ENCODE measurements at places on chromosomes 6 and 20.

DNA sequence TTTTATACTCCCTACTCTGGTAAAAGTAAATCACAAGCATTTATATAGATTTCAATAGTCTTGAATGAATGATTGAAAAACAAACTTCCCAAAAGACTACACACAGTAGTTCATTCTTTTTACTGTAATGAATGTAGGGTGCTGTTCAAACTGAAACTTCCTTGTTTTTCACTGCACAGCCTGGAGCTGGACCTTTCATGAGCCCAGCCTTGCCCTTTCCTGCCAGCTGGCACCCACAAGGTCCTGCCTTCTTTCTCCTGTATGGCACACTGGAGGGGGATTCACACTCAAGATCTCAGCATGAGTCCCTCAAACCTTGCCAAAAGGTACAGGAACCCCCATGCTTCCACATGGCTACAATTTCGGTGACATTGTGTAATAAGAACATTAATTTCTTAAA, 50.9 kb downstream of the COL12A1 start:
- no peak for DNase-seq

- DNase-seq, result no peak
Observed at GRCh38 chr6:117393045-117393444, 32.7 kb downstream of the ROS1 start.

DNA sequence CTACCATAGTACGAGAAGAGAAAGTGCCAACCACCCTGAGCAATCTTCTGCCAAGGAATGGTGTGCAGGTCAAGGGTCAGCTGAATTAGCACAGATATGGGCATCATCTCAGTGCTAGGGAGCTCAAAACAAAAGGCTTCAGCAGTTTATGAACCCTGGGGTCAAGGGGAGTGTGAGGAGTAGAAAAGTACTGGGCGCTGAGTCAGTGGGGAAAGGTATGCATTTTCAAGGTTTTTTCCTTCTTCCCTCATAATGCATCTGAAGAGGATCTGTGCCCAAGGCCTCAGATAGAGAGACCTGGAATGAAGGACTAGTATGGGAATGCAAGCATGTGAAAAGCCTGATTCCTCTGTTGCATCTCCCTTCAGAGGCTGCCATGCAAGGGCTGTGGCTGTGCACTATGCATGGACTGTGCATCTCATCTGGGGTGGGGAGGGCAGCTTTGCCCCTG, 81.7 kb downstream of the PERP start:
- no peak for DNase-seq

GRCh38 chr6:9499709-9500108, 915.2 kb downstream of the TFAP2A start:
- no peak for DNase-seq

- no peak for DNase-seq
Observed at GRCh38 chr6:110181131-110182030, 1.2 kb downstream of the CDC40 start.

- DNase-seq, result no peak
Observed at GRCh38 chr6:42010909-42011308, 39.4 kb upstream of the TAF8 start.

DNA sequence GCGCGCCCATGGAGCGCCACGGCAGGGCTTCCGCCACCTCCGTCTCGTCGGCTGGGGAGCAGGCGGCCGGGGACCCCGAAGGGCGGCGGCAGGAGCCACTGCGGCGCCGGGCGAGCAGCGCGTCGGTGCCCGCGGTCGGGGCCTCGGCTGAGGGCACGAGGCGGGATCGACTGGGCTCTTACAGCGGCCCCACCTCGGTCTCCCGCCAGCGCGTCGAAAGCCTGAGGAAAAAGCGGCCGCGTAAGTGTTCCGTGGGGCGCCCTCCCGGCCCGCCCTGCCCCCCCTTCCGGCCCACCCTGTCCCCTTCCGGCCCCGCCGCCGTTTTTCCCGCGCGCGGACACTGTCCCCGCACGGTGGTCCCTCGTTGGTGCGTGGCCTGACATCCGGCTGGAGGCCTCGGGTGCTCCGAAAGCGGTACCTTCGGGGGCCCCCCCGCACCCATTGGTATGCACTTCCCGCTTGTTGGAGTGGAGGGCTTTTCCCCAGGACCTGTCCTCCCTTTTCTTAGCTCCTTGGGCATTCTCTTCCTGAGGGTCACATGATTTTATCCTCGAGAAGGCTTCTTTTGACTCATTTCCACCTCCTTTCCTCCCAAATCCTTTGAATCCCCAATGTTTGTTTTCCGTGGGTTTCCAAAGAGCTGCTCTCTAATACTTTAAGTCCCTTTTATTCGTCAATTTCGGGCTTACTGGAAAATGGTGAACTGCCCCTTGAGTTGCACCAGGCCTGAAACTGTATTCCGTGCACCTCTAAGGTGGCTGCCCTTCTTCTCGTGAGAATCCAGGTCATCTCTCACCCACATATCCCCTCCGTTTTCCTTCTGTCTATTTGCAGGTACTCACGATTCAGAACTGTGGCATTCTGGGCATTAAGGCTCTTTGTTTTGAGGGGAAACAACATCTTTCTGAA, 556 bp downstream of the PANK2 start:
- peak; percentile 26 for DNase-seq

DNA sequence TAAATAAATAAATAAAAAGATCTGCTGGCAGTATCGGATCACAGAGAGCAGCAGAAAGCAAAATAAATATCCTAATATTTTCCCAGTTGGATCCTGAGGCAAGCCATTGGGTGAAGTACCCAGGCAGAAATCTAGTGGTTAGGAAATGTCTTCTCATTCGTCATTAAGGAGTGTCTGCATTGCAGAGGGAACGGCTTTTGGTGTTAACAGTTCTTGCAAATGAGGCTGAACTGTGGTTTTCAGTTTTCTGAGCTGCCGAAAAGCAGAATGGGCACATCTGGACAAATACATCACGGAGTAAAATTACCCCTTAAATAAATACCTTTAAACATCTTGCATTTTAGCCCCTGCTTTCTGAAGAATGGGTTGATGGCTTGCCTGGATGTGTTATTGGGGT, 82.3 kb upstream of the MPC1 start:
- DNase-seq, result no peak

- peak; percentile 81 for DNase-seq
Observed at GRCh38 chr6:148746363-148747144, at the start of gene UST. UST (plus strand) TSS chr6:148747030; CDS start chr6:148747431, 401 bp downstream.

DNA sequence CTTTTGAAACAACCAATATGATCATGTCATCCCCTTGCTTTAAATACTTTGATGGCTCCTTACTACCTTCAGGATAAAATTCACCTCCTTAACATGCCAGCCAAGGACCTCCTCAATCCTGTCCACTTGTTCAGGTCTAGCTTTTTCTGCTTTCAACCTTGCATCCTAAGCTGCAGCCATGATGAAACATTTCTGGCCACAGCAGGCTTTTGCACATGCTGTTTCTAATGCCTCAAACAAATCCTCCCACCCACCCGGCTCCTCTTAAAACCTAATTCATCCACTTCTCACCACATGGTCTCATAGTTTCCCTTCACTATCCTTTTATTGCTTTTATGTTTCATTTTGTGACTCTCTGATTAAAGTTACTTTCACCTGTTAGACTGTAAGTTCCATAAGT, 124.6 kb downstream of the MYB start:
- no peak for DNase-seq

- DNase-seq, result no peak
Observed at GRCh38 chr6:137547601-137548000, 53.4 kb upstream of the OLIG3 start.

GRCh38 chr20:51437182-51437924, 105.2 kb downstream of the NFATC2 start:
- DNase-seq, result no peak

- DNase-seq, result no peak
Observed at GRCh38 chr20:40565682-40566040, 123.4 kb downstream of the MAFB start.

GRCh38 chr6:99219788-99220187, 129.7 kb downstream of the FAXC start:
- DNase-seq, result no peak

GRCh38 chr20:23226612-23227265, 123.9 kb upstream of the NXT1 start:
- no peak for DNase-seq

- DNase-seq, result no peak
Observed at GRCh38 chr6:36361071-36361470, 24.4 kb upstream of the BNIP5 start.

GRCh38 chr6:154852687-154853086, 119.5 kb downstream of the SCAF8 start:
- no peak for DNase-seq

DNA sequence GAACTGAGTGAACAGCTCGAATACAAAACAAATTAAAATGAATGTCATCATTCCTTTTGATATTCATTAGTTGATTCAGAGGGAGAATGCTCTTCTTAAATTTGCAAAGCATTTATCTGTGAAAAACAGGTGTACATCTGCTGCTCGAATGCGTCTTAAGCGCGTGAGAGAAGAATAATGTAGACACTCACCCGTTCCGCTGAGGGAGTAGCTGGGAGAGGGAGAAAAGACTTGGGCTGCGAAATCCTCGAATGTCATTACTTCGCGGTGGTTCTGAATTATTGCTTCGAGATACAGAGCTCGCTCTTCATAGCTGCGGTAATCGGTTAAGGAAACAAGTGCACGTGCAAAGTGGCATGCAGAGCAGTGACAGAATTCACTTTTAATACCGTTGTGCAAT, 43.9 kb downstream of the INSM1 start:
- no peak for DNase-seq

GRCh38 chr6:20802596-20802995, 268.3 kb downstream of the CDKAL1 start:
- no peak for DNase-seq

DNA sequence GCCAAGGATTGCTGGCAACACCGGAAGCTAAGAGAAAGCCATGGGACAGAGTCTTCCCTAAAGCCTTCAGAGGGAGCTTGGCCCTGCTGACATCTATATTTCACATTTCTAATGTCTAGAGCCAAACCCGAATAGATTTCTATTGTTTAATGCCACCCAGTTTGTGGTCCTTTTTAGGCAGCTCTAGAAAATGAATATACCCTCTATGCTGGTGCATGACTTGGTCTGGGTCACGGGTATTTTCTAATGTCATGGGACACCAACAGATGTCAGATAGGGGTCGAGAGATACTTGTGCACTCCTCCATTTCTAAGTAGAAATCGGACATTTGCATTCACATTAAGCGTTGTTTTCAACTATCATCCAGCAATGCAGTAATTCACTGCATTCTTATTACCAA, 37.0 kb upstream of the SOX4 start:
- DNase-seq, result no peak

DNA sequence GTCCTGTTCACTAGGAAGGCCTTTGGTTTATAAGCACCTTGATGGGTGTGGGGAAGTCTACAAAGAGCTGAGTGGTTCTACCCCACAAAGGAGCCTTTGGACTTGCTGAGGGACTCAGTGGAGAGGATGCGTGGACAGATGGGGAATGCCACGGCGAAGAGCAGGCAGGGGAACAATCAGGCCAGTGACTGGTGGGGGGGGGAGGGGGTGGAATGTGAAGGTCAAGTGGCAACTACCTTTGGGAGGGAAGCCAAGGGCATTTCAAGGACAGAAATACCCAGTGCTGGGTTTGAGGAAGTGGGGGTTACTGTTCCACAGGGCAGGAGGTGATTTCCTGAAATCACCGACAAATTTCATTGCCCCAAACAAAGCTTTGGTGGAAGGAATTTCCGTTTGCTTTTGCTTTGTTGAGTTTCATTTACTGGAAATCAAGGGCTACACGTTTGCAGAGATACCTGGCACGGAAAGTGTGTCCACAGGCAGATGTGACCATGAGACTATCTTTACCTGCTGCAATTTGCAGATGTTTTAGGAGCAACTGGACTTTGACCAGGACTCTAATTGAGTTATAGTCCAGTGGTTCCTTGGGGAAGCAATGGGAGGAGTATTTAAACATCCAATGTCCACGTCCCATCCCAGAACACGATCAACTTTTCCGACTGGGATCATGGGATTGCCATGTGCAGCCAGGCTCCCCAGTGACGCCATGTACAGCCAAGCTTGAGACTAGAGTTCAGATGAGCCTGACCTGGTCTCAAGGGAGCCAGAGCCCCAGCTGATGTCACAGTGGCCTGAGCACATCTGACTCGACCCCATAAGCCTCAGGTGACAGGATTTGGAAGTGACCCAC, 8.0 kb downstream of the CST3 start:
- no peak for DNase-seq

- no peak for DNase-seq
Observed at GRCh38 chr6:25413207-25413905, 134.2 kb downstream of the CARMIL1 start.

DNA sequence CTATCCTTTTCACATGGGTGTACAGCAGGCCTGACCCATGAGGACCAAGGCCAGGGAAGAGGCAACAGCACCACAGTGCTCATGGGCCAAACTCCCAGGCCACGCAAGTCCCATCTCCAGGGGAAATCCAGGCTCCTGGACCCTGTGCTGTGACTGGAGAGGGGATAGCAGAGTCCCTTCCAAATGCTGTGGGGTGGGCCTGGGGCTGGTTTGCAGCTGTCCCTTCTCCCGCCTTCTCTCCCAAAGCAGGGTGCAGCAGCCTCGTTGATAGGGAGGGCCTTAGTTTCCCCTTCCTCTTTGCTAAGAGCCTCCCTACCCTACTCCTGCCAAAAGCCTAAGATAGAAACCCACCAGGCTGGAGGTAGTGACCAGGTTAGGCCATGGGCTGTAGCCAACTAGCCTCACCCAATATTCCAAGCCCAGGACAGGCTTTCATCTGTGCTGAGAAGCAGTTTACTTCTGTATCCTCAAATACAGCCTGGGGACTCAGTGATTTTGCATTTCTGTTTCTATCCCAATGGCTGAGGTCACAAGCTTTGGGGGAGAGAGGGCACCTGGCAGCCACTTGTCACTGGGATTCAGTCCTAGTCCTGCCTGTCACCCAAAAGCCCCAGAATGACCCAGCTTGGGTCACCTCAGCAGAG, 1.4 kb downstream of the CTSZ start:
- DNase-seq, result no peak

- DNase-seq, result no peak
Observed at GRCh38 chr6:95866732-95867131, 149.0 kb upstream of the FUT9 start.

- peak; percentile 72 for DNase-seq
Observed at GRCh38 chr6:158536084-158536890, 23.6 kb upstream of the TMEM181 start.

DNA sequence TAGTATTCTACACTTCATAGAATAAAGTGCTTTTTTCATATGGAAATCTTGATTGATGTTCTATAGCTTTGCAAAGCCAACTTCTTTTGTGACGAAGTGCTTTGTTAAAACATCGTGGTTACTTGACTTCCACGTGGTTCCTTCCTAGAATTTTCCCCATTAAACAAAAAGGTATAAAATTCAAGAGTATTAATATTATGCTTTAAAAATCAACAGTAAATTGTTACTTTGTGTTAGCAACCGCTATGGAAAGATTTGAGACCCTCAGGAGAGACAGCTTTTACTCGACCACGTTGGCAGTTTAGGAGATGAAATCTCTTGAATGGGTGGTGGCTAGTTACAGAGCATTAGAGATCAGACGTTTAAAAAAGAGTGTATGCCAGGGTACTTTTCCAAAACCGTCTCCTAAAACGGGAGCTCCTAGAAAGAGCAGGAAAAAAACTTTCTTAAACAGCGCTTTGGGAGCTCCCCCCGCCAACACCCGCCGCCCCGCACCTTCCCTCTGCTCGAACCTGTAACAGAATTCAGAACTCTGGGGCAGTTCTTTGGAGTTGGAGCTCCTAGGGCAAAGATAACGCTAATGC, 920 bp downstream of the GJA1 start:
- DNase-seq, result no peak

All from CD4-positive, alpha-beta memory T cell (primary cell).